LNCaP clone FGC (cell line): ENCODE measurements at places on chromosomes 1 and 21.

- DNase-seq: no peak
Measured at GRCh38 chr1:151370211-151370911, 2.1 kb downstream of the SELENBP1 start.

- DNase-seq: no peak
Measured at GRCh38 chr1:105914403-105914802, 1142.1 kb upstream of the PRMT6 start.

DNA sequence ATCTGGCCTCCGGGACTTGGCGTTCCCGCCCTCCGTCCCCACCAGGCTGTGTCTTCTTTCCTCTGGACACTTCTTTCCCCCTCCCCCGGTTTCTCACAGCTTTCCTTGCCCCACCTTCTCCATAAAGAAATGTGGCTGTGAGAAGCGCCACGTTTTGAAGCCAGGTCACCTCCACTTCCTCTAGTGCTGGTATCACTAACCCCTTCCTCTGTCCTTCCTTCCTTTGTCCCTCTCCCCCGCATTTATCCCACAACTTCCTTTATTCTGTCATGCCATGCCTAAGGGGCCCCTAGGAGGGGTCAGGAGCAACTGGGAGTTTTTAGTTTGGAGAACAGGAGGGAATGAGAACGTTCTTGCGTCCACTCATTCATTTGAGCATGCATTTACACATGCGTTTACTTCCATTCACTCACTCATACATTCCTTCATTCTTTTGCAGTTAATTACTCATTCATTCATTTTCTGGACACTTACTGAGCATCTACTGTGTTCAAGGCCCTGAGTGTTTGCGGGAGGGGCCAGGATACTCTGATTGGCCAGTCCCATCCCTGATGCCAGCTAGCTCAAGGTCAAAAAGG, 5.0 kb upstream of the ACOT11 start:
- no peak for DNase-seq

- peak; percentile 83 for DNase-seq
Measured at GRCh38 chr1:174023440-174023839, 1.3 kb upstream of the RC3H1 start.

DNA sequence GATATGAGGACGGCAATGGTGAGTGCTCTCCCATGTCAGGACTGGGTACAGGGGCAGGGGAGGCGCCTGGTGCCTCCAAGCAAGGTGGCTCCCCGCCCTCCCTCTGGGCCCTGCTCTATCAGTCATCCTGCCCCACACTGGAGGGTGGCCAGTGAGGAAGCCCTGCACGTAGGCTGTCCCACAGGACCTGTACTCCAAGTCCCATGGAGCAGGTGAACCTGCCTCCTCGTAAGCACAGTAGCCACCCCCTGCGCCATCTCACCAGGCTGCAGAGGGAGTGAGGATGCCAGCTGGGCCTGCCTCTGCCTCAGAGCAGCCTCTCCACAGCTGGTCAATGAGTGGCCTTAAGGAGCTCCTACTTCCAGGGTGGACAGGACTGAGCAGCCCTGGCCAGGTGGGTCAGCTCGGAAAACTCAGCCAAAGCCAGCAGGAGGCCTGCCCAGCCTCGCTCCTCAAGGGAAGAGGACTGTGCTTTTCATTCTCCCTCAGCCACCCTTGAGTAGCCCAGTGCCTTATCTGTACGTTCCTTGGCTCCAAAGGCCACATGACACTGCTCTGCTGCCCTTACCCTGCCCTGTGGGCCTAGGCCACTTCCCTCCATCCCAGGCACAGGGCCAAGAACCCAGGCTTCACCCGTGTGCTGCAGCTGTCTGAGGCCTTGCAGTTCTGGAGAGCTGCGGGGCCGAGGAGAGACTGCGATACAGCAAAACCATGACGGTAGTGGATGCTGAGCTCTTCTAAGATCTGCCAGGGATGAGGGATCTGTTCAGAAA, 39.6 kb downstream of the SLC45A1 start:
- DNase-seq: no peak

DNA sequence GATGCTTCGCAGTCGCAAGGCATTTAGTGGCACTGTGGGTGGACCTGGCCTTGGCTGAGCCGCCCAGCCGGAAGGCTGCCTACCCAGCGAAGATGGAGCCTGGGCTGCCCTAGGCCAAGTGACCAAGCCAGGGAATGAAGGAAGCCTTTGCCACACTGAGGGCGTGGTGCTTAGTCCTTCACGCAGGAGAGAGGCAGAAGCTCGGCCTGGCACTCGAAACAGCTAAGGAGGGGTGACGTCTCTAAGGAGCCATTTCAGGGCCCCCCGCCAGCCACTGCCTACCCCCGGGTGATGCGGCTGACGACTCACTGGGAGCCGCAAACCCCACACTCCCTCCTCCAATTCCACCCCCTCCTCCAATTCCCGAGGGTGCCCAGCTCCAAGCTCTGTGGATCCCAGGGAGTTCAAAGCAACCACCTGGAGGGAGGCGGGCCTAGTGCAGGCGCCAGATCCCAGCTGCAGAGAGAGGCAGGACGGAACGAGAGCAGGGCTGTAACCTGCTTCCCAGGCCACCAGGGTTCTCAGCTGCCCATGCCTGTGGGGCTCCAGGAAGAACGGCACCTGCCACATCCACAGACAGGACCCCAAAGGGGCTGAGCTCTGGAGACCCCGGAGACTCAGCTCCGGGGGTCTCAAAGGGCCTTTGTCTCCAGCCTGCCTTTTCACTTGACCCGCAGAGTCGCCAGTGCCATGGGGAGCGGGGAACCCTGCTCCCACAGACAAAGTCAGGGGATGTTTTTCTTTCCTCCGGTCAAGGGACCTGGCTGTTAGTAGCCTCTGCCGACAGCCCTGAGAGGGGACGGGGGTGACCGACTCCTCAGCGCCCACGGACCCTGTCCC, 75.8 kb downstream of the ARHGEF16 start:
- no peak for DNase-seq

DNA sequence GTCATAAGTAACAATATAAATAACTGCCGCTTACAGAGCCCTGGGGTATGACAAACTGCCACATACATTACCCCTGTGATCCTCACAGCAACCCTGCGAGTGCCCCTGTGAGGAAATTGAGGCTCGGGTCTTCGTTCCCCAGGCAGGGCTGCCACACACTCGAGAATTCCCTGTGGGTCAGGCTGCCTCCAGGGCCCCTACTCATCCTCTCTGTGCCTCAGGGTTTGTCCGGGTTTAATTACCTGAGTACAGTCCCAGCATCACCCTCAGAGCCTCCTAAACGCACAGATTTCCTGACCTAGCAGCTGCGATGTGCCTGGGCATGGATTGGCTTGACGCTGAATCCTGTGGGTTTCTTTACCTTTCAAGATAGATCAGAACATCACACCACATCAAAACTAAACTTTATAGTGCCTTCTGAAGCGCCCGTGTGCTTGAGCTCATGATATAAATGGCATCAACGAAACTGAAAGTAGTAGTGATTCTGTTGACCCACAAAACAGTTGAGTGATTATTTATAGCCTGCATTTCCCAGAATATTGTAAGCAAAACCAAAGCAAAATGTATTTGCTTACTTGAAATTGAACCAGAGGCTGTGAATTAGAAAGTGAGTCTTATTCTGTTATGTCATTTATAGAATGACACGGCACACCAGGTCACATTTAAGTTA, 14.0 kb downstream of the SLC37A1 start:
- no peak for DNase-seq

- no peak for DNase-seq
Measured at GRCh38 chr1:158016651-158017335, 23.3 kb downstream of the KIRREL1 start.

GRCh38 chr1:224864006-224864405, 65.5 kb upstream of the DNAH14 start:
- DNase-seq: no peak

- no peak for DNase-seq
Measured at GRCh38 chr1:9371391-9371935, 78.8 kb downstream of the SPSB1 start.

- DNase-seq: no peak
Measured at GRCh38 chr1:82449506-82450057, 648.8 kb downstream of the ADGRL2 start.

DNA sequence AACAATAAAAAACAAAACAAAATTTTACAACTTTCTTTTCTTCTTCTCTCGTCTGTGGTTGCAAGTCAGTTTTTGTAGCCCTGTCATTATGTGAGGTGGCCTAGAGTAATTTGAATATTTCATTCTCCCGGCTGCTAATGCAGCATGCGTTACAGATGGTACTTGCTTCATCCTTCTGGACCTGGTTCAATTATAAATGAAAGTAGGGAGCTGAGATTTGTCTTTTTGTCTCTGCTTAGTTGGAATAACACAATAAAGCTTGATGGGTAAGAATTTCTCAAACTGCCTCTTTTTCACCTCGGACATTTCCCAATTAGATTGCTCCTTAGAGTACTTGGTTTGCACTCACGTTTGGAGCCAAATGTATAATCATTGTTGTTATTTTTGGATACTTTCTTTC, 201.6 kb downstream of the PBX1 start:
- DNase-seq: no peak

DNA sequence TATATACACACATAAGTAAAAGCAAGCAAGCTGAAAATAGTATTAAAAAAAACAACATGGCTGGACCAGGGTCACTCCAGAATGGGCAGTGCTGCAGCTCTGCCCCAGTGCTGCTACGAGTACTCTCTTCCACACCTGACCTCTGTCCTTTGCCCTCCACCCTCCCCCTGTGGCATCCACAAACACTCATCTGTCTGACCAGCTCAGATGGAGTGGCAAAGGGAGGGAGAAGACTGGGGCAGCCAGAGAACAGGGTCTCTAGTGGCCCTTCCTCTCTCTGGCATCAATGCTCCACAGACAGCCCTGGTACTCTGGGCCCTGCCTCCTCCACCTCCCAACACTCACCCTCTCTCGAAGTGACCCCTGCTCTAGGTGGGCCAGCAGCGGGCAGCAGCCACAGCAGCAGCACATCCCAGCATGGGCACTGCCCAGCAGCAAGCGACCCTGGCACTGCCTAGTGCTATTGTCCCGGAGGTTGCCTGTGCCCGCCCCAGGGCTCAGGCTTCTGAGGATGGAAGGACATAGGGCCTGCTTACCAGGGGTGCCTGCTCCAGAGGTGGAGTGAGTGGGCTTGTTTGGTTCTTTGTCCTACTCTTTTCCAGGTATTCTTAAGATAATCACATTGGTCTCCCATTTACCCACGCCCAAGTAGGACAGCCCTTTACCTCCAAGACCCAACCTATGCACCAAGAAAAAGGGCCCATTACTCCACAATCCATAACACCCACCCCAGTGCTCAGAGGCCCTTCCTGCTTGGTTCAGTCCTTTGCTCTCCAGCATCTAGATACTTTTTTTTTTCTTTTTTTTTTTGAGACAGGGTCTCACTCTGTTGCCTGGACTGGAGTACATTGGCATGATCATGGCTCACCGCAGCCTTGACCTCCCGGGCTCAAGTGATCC, 6.2 kb downstream of the ARHGEF2 start:
- no peak for DNase-seq

DNA sequence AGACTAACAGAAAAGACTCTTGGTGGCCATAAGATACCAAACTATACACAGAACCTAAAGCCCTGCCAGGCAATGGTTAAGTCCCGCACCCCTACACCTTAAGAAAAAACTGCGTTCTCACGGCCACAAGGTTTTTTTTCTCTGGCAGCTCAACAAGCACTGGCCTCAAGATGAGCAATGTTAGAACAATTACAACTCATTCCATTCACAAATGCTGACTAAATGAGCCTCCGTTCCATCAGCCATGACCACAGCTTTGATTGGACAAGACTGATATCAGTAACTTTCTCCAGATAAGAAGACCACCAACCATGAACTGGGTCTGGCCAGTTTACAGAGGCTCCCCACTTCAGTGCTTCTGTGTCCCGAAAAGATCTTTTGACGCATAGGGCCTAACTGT, 31.9 kb downstream of the SEC16B start:
- no peak for DNase-seq
